ENCODE measurements at places on chromosomes 4 and X.
A peak's percentile ranks its signal among the peaks of the same experiment; 100 is the strongest.

DNA sequence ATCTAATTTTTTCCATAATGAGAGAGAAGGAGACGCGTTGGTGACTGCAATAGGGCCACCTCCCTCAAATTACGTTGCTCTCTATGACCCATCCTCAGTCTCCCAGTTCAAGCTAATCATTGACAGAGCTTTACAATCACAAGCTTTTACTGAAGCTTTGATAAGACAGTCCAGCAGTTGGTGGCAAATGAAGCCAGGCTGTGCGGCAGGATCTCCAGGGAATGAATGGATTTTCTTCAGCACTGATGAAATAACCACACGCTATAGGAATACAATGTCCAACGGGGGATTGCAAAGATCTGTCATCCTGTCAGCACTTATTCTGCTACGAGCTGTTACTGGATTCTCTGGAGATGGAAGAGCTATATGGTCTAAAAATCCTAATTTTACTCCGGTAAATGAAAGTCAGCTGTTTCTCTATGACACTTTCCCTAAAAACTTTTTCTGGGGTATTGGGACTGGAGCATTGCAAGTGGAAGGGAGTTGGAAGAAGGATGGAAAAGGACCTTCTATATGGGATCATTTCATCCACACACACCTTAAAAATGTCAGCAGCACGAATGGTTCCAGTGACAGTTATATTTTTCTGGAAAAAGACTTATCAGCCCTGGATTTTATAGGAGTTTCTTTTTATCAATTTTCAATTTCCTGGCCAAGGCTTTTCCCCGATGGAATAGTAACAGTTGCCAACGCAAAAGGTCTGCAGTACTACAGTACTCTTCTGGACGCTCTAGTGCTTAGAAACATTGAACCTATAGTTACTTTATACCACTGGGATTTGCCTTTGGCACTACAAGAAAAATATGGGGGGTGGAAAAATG, at the start of gene KLB:
Gene KLB, plus strand, starts transcription at position 168 of the 821 bp plus-strand sequence. Its CDS starts 20 bp downstream, at position 188.
- no peak for DNase-seq

DNA sequence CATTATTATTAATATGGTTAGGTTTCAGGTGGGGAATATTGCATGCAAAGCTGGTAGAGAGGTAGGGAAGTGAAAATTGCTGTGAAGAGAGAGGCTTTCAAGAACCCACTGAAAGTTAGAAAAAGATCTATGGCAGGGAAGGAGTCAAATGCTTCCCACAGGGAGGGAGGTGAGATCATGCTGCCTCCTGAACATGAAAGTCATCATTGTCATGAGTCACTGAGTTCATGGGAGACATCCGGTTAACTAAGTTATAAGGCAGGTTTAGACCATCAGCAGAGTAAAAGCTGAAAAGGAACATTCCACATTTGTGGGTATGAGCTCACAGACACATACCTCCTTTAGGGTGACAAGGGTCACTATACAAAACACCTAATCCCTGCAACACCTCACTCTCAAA, 16.2 kb downstream of the GATB start:
- DNase-seq, result no peak

GRCh38 chrX:129961180-129962083, 21.0 kb upstream of the BCORL1 start:
- DNase-seq, result peak; percentile 53

DNA sequence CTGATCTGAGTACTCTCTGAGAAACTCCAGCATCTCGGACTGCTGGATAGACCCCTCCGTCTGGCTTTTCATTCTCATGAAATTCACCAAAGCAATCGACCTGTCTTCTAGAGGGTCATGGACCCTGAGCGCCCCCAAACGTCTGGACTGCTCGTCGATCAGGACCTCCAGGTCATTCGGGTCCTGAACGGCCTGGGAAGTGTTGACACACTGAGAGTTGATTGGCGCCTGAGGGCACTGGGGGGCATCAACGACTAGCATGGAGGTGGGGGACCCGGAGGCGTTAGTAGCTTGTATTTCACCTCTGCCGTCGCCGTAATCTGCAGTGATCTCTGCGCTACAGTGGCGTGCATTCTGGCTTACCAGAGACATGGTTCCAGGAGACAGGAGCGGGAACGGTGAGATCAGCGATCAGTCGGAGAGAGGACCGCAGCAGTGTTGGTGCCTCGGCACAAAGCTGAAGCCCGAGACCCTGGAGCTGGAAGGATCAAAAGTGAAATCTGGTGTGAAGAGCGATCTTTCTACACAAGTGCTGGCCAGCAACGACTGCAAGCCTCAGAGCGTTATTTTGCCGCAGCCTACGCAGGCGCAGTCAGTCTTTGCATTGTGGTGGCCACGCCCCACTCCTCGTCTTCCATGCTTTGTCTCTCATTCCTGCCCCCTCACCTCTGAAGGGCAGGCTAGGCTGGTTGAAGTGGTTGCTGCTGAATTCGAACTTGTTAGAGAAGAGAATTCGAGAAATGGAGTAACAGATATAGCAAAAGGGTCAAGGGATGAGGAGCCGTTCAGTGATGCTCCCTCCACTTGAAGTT, at the start of gene MAGEE2:
Gene MAGEE2, minus strand, starts transcription at position 575 of the 812 bp plus-strand sequence. Its CDS starts 203 bp downstream, at position 372.
- no peak for DNase-seq
